Activated T-cell treated with anti-CD3 and anti-CD28 coated beads, Interleukin-2, amount 50 U/mL, for 48 hours (primary cell): ENCODE measurements at places on chromosomes 5 and 9.

GRCh38 chr9:131464354-131465000, 38.2 kb upstream of the POMT1 start:
- no peak for DNase-seq

GRCh38 chr5:59174248-59174844, 591.5 kb downstream of the RAB3C start:
- DNase-seq: no peak

DNA sequence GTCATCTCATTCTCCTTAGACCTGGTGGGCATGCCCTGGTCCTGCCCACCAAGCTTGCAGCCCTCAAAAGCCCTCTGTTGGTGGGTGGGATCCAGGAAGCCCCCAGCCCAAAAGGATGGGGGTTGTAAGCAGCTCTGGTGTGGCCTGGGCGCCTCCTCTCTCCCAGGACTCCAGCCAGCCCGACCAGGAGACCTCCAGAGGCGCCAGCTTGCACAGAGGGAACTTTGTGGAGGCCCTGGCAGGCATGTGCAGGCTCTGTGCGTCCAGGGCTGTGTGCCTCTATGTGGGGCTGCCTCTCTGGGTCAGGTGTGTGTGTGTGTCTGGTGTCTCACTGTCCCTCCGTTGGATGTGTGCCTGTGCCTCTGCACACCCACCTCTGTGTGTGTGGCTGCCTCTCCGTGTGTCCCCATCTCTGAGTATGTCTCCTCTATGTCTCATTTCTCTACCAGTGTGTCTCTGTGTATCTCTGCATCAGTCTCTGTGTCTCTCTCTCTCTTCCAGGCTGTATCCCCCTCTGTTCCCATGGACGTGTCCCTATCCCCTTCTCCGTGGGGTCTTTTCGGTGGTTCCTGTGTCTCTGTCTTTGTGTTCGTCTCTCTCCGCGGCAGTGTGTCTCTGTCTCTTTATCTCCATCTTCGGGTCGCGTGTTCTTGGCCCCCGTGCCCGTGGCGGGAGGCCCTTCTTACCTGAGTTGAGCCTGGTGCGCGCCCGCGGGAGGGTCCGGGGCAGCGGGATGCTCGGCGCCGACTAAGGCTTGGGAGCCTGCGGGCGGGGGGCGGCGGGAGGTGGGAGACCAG, 501 bp downstream of the ENHO start:
- peak; percentile 35 for DNase-seq

DNA sequence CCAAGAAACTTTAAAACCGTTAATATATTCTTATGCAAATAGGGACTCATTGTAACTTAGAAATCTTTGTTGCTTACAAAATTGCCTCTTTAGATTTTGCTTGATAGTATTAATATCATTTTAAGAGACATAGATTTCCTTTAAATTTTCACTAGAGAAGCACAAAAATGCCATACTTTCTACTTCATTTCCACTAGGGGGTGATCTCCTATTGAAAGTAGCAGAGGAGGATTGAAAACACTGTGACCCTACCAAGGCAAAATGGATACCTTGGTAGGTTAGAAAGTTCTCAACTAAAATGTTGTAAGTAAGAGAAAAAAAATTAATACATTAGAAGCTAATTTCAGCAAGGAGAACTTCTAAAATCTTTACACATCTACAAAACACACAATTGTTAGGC, 204.9 kb downstream of the CHSY3 start:
- DNase-seq: no peak

DNA sequence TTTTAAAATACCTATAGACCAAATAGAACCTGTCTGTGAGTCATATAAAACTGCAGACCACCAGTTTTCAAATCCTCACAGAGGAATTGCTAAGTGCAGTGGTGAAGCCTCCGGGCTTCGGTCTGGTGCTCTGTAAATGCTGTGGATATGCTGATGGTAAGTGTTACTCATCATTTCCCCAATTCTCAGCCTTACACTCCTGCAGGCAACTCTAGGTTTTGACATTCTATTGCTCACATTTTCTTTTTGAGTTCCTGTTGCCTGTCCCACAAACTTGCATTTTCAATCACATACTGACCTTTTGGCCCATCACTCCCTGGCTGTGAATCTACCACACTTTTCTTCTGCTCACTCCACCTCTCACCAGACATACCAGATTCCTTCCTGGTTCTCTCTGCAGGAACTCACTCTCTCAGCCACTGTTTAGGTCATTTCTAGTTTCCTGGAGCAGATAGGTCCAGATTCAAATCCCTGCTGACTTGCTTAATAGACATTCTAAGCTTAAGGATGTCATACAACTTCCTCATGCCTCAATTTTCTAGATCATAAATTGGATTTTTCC, 192.9 kb downstream of the RAB3C start:
- DNase-seq: no peak
